ENCODE measurements at places on chromosomes 5 and 9.

- DNase-seq: no peak
These were observed 158.9 kb downstream of the ENTREP1 start for GRCh38 chr9:69483886-69484422.

- DNase-seq: no peak
These were observed 127.8 kb upstream of the MVB12B start for GRCh38 chr9:126198854-126199253.

- DNase-seq: no peak
These were observed 8.9 kb downstream of the NSUN2 start for GRCh38 chr5:6623941-6624340.

- DNase-seq: no peak
These were observed 226.1 kb downstream of the GOLPH3 start for GRCh38 chr5:31948006-31948405.

DNA sequence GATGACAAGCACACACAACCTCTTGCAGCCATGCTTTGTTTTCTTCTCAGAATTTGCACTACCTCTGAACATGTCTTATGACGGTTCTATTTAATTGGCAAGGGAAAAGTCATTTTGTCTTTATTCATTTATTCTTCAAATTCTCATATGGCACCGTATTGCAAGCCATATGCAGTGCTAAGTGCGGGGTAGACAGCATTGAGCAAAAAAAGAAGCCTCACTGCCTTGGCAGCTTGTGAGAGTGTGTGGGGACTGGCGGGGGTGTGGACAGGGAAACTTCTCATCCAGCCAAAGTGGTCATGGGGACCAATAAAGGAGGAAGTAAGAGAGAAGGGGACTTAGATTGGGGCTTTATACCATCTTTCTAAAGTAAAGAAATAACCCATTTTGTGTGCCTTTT lies 160.0 kb downstream of the CDH12 start:
- DNase-seq: no peak
